ENCODE measurements at places on chromosomes 13 and 19.

DNA sequence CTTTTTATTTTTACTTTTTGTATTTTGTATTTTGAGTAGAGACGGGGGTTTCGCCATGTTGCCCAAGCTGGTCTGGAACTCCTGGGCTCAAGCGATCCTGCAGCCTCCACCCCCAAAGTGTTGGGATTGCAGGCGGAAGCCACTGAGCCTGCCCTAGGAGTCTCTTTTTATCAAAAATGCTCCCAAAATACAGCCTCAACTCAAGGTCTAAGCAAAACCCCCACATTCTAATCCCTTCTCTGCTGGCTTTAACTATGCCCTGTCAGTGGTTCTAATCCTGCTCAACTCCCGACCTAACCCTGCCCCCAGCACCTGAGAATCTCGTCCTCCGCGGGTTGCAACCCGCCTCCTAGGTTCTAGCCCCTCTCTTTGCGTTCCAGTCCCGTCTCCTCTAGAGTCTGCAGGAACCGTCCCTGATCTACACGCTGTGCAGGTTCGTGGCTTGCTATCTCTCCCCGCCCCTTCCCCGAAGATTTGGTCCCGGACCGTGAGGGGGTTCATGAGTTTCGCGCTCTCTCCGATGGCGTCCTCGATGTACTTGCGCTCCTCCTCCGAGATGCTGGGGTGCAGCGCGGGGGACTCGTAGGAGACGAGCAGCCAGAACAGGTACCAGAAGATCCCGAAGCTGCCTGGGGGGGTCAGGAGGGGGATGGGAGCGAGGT is 8.0 kb downstream of the SLC17A7 start:
- no peak for DNase-seq

DNA sequence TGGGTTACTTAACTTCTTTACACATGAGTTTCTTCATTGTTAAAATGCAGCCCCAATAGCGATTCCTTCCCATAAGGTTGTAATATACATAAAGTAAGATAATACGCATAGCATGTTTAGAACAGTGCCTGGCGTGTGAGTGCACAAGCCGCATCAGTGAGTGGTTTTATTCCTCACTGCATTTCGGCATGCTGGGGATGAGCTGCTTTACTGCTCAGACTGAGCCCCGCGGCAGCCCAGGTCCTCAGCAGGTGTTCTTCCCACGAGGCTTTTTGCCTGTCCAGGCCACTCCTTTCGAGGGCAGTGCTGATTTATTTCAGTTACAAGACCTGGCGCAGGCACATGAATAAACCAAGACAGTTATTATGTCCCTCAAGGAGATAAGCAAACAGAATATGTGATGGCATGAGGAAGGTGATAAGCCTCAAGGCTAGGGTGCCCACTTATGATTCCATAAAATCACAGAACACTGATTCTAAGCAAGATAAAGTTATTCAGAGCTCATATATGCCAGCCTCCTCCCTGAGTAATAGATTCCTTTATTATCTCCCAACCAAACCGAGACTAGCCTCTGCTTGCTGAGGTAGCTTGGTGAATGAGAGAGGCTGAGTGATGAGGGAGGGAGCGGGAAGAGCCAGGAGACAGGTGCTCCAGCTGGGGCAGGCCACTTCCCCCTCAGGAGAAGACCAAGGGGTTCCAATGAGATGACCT is 505.5 kb downstream of the DIAPH3 start:
- DNase-seq = no peak

DNA sequence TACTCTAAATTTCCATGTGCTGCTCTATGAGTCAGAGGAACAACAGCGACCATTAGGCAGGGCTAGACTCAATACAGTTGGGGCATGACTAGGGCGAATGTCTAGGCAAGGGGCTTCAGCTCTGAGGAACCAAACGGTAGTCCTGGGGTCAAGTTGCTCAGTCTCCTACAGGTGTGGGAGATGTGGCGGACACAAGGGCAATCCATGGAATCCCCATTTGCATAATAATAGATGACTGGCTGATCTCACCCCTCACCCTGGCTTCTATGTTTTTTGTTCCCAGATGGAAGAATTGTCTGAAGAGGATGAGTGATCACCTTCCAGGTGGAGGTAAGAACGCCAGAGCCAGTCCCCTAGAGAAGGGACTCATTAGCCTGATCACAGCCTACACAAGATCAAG is 1048.2 kb upstream of the MIR17HG start:
- no peak for DNase-seq

DNA sequence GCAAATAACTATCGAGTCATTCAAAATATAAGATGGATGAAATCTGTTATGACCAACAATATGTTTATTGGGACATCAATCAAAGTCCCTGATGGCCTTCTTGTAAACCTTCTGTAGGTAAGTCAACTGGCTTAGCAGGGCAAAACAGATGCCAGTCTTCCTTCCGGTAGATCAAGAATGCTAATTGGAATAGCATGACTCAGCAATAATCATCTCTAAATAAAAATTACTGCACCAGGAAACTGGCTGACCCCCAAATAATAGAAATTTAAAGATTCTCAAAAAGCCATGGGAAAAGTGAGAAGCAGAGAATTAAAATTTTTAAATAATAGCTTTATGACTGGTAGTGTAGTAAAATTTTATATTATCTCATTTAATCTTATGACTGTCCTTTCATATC is 1005.4 kb downstream of the OLFM4 start:
- no peak for DNase-seq

- DNase-seq = no peak
These were observed 1.7 kb downstream of the ANO8 start for GRCh38 chr19:17332677-17333581.

- no peak for DNase-seq
These were observed 360.3 kb downstream of the FGF14 start for GRCh38 chr13:102041544-102041943.

- DNase-seq = no peak
These were observed 82.6 kb downstream of the NUFIP1 start for GRCh38 chr13:44906713-44907112.

DNA sequence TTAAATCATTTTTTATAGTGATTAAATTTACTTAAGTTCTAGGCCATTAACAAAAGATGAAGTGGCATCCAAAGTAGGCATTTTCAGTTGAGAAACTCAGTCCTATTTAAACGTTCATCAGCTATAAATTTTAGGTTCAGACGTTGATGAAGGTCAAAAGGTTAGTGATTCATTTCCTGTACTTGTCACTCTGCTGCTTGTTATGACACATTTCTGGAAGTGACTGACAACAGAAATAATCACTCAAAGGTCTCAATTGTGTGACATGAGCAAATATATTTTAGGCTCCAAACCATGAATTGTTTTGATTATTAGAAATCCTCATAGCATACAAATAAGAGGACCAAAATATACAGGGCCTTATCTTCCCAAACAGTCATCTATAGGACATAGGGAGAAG is 10.3 kb upstream of the EDNRB start:
- DNase-seq = no peak

- DNase-seq = no peak
These were observed 1.8 kb downstream of the MAG start for GRCh38 chr19:35293808-35294207.

GRCh38 chr13:91097269-91097668 is 250.2 kb upstream of the MIR17HG start:
- DNase-seq = no peak

DNA sequence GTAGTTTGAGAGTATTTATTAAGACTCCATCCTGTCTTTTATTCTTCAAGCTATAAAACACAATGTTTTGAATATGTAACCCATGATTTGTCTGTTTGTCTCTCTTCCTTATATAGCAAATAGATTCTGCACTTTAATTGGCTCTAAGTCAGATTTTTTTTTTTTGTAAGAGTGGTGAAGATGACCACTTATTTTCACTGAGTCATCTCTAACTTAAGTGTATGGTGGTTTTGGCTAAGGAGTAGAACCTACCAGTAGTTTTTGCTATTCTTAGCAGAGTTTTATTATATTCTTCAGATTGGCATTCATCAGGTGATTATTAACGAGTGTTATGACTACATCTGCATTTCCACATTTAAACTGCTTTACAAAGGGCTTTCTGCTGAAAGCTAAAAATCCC is 194.7 kb downstream of the LMO7 start:
- DNase-seq = no peak

- peak; percentile 36 for DNase-seq
These were observed 7.8 kb upstream of the SERTAD1 start for GRCh38 chr19:40433391-40434216.

GRCh38 chr13:90414691-90415596 is 932.5 kb upstream of the MIR17HG start:
- DNase-seq = no peak

GRCh38 chr13:110726726-110727125 is 13.2 kb downstream of the ING1 start:
- no peak for DNase-seq

GRCh38 chr13:102724923-102725322 is 30.1 kb upstream of the METTL21C start:
- DNase-seq = no peak

GRCh38 chr13:97539651-97540610 is 106.0 kb downstream of the RAP2A start:
- no peak for DNase-seq

GRCh38 chr19:15296353-15296752 is 36.0 kb downstream of the BRD4 start:
- no peak for DNase-seq

GRCh38 chr19:11861301-11861700 is 12.8 kb downstream of the ZNF439 start:
- no peak for DNase-seq

Data from T-helper 1 cell (primary cell).